ENCODE measurements at places on chromosomes 7 and 10.
A peak's percentile ranks its signal among the peaks of the same experiment; 100 is the strongest.

DNA sequence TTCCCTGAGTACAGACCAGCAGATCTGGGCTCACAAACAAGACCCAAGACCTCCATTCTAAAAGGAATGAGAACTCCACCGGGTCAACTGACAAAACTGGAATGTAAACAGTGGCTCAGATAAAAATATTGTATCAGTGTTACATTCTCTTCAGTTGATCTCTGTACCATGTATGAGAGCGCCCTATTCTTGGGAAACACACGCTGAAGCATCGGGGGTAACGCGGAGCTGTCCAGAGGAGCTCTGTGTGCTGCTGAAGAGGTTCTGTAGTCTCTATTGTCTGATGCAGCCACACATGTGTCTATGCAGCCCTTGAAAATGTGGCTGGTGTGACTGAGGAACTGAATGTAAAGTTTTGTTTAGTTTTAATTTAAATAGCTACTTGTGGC, 39.7 kb downstream of the HIPK2 start:
- DNase-seq: no peak

DNA sequence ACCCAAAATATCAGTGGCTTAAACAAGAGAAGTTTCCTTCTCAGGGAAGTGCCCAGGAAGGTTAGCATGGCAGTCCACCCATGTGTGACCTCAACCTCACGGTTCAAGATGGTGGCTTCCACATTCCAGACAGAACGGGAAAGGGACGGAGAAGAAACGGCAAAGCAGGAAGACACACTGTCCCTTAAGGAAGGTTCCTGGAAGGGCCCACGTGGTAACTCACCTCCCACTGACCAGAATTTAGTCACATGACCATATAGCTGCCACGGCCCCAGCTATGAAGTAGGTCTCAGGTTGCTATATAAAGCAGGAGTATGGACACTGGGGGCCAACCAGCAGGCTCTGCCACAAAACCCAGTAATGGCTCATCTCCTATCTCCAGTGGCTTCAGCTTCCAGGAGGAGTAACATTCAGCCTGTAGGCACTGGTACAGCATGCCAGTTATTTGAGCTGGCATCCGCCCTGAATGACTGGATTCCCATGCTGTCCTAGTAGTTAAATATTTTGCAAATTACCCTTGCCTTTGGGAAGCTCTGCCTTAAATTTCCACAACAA, 278.5 kb upstream of the KLF14 start:
- no peak for DNase-seq

DNA sequence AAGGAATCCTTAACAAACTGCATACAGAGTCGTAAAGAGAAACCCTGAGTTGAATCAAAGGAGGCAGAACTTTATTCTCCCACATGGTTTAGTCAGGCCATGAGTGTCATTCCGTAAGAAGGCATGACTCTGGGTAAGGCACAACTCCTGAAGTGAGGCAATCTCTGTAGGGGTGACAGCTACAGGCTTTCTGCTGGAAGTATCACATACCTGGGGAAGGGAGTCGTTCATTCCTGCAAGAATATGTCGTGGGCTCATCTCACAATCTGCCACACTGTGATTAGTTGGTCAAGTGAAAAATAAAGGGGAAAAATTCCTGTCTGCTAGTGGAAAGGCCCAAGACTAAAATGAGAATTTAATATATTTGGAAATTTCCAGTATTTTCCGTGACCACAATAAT, 392.6 kb downstream of the POM121L12 start:
- DNase-seq: no peak

GRCh38 chr10:1495915-1496517, 241.3 kb downstream of the ADARB2 start:
- DNase-seq: no peak

- DNase-seq: no peak
These were observed 9.4 kb downstream of the SLC35B4 start for GRCh38 chr7:134307320-134307719.

DNA sequence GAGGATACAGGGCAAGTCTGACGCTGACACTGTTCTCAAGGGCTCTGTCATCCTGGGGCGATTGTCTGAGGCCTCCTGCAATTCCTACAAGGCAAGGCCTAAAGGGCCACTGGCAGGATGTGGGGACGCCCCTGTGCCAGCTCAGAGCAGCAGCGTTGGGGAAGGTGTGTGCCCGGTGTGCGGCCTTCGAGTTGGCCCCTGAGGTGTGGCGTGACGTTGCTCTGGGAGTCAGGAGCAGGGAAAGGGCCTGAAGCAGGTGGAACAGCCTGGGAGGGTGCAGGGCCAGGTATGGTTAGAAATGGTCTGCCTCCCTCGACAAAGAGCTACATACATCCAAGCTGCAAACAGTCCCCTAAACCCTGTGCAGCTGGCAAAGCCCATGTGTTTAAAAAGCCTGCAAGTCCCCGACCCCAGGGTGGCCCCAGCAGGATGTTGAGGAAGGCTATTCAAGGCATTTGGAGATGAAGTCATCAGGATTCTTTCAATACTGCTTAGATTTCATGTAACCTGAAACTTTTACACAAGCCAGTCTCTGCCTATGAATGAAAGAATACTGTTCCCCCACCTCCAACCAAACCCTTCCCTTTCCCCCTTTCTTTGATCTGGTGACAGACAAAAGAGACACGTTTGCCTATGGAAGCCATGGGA, 142.5 kb upstream of the TNS3 start:
- peak; percentile 59 for DNase-seq

DNA sequence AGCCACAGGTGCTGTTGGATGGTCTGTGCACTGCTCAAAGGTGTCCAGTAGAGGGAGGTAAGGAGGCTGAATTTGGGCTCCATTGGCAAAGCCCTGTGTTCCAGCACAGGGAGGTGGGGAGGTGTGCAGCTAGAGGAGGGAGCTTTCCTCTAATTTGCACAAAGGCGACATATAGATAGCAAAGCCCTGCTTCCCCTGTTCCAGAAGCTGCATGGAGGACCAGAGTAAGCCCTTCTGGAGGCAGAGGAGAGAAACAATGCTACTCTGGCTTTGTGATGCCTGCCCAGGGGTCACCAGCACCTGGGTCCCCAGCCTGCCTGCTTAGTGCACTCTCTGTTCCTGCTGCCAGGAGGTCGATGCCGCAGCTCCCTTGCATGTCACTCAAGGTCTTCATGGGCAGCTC, 3.4 kb upstream of the ARHGAP22 start:
- no peak for DNase-seq
